ENCODE measurements at places on chromosomes 4 and X.

GRCh38 chrX:110218591-110218990 is 99.3 kb downstream of the AMMECR1 start:
- DNase-seq: no peak

DNA sequence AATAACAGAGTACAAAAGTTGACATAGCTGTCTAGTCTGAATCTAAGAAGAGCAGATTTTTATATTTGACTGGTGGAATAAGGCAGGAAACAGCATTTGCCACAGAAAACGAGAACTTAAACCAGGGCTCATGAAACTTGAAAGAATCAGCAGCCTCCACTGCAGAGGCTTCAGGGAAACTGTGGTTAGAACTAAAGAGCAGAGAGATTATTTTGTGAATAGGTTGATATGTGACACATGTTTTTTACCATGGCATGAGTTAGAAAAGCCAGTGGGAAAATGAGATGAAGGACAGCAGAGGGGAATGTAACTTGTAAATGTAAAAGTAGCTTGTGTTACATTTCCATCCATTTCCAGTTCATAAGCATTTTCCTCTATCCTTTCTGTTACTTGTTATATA is 63.7 kb upstream of the CAMK2D start:
- no peak for DNase-seq

DNA sequence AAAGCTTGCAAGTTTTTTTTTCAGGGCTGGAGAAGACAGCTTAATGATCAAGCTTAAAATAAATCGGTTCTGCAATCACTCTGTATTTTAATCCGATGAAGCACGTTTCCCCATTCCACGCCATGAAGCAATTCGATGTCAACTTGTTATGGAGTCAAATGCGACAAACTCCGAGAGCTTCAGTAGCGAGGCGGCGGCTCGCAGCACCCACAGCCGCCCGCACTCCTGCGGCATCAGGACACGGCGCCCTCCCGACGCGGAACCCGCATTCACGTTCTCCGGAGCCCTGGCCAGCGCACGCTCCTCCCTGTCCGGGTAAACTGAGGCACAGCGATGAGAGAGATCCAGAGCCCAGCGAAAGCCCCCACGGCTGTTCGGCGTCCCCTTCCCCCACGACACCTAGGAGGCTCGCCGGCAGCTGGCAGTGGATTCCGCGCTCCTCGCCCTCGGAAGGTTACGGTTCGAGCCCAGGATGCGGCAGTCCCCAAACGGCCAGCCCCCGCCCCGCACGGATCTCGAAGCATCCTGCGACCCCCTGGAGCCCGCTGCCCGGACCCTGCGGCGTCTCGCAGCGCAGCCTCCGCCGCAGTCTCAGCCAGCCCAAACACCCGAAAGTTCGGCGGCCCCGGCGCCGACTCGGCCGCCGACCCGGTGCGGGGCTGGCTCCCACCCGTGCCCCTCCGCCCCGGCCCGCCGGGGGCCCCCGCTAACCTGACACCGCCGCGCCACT is 507 bp downstream of the MFAP3L start:
- DNase-seq: no peak

- DNase-seq: no peak
Observed at GRCh38 chrX:130793975-130794374, 109.0 kb downstream of the ENOX2 start.

DNA sequence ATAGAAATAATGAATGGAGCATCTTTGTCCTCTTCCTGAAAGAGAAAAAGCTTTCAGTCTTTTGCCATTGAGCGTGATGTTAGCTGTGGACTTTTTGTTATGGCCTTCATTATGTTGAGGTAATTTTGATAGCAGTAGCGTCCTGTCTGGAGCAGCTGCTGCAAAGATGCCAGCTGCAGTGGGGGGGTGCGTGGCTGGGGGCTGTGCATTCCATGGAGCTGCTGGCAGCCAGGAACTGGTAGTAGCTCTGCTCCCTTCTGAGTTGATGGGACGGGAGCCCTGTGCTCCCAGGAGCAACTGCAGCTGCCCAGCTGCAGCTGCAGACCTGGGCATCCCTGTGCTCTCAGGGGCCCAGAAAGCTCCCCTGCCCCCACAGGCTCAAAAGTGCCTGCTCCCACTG is 50.4 kb downstream of the CCDC160 start:
- no peak for DNase-seq

GRCh38 chr4:125739760-125740159 is 425.0 kb downstream of the FAT4 start:
- no peak for DNase-seq

- no peak for DNase-seq
Observed at GRCh38 chr4:189060104-189060503, 880.6 kb upstream of the FRG1 start.

DNA sequence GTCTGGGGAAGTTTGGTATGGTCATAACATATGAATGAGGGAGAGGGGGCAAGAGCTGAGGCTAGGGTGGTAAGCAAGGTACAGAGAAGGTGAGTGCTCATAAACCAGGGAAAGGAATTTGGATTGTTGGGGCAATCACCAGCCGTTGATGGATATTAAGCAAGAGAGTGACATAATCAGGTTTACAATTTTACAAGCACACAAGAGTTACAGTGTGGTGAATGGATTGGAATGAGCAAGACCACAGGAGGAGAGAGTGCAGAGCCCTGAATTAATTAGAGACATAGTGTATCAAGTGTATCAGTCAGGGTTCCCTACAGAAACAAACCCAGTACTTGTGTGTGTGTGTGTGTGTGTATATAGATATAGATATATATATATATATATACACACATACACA is 18.7 kb upstream of the FMR1NB start:
- DNase-seq: no peak

DNA sequence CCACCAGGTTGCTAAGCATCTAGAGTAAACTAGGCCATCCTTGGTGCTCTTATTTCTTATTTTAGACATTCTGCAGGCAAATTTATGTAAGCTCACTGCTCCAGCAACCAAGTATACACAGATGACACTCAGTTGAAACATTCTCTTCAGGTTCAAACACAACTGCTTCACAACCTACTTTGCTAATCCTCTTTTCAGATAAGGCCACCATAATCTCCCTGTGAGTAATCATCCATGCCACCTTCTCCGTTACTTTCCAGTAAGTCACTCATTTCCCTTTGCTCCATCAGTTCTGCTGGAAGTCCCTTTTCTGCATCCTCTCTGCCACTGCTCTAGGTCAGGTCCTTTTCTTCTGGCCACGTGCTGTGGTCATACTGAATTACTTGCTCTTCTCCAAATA is 120.2 kb upstream of the WDFY3 start:
- no peak for DNase-seq

- no peak for DNase-seq
Observed at GRCh38 chr4:114282937-114283336, 303.5 kb upstream of the ARSJ start.

GRCh38 chr4:25635501-25635900 is 20.1 kb upstream of the SLC34A2 start:
- no peak for DNase-seq

- DNase-seq: no peak
Observed at GRCh38 chr4:158652920-158653319, 18.8 kb downstream of the C4orf46 start.

GRCh38 chr4:173380987-173381386 is 10.2 kb downstream of the SAP30 start:
- DNase-seq: no peak

- no peak for DNase-seq
Observed at GRCh38 chr4:68287704-68288392, 42.4 kb upstream of the TMPRSS11B start.

- no peak for DNase-seq
Observed at GRCh38 chr4:41460641-41461040, 77.3 kb upstream of the LIMCH1 start.

GRCh38 chrX:148995661-148996060 is 495.2 kb downstream of the AFF2 start:
- DNase-seq: no peak

DNA sequence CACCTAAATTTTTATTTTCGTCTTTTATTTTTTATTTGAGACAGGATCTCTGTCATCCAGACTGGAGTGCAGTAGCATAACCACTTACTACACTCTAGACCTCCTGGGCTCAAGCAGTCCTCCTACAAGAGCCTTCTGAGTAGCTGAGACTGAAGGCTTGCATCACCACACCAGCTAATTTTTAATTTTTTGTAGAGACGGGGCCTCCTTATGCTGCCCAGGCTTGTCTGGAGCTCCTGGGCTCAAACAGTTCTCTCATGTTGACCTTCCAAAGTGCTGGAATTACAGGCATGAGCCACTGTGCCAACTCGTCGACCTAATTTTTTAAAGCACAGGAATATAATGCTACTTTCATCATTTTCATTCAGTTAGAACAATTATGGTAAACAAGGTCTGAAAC is 405.4 kb downstream of the AR start:
- no peak for DNase-seq

GRCh38 chrX:45591650-45592049 is 391.0 kb upstream of the DIPK2B start:
- DNase-seq: no peak

- no peak for DNase-seq
Observed at GRCh38 chrX:48493890-48494364, 14.9 kb upstream of the PORCN start.

DNA sequence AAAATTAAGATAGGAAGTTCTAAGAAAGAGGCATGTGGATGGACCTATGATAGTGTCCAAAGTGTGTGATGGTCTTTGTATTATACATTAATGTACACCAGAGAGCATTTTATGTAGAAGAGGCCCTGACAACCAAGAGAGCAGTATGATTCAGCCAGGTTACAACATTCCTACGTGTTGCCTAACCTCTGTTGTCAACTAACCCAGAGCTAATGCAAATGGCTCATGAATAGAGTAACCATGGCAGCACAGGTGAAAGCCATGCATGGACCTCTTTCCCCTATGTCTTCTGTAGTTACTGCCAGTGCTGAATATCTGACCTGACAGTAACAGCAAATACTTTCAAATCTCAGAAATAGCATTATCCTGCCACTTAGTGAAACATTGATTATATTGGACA is 255.6 kb downstream of the NDST4 start:
- no peak for DNase-seq

GRCh38 chr4:18536428-18536827 is 514.9 kb upstream of the LCORL start:
- no peak for DNase-seq

DNA sequence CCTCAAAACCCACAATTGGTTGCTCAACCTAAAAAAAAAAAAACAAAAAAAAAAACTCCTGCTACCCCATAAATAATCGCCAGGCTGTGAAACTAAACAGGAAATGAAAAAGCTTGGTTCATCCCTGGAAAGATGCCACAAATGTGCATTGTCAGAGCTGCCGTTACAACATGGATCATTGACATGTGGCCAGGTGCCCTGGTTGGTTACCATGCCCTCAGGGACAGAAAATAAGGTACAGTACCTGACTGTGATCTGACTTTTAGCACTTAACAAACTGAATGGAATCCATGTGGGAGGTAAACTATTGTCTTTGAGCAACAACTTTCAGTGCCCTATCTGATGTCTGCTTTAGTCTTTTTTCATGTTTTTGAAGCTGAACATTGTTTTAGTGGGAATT is 118.0 kb upstream of the RPL34 start:
- DNase-seq: no peak

GRCh38 chr4:168451744-168452390 is 28.4 kb downstream of the DDX60L start:
- DNase-seq: no peak

- no peak for DNase-seq
Observed at GRCh38 chr4:14726877-14727361, 275.4 kb upstream of the CPEB2 start.

GRCh38 chr4:99324979-99325378 is 3.8 kb upstream of the ADH1B start:
- DNase-seq: no peak

GRCh38 chr4:147727476-147728028 is 4.3 kb upstream of the ARHGAP10 start:
- no peak for DNase-seq

DNA sequence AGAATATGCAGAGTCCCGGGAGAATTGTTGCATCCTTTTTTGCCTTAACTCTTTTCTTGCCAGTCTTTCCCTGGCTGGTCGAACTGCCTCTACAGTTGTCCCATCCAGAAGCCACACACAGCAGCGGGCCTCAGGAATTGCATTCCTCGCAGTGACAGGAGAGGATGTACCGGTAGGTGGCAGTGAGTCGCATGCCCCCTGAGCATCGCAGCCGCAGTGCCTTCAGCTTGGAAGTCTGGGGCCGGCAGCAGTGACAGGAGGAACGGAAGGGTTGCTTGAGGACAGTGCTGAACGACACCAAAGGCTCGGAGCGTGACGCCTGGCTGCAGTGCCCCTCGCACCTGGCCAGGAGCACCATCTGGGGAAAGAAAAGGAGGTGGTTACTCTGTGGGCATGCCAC is 23.5 kb downstream of the NDP start:
- no peak for DNase-seq

- DNase-seq: no peak
Observed at GRCh38 chrX:115940348-115940747, 230.2 kb upstream of the AGTR2 start.

GRCh38 chr4:108345862-108346817 is 177.4 kb upstream of the LEF1 start:
- DNase-seq: no peak

GRCh38 chr4:147430111-147430510 is 50.8 kb upstream of the EDNRA start:
- no peak for DNase-seq

DNA sequence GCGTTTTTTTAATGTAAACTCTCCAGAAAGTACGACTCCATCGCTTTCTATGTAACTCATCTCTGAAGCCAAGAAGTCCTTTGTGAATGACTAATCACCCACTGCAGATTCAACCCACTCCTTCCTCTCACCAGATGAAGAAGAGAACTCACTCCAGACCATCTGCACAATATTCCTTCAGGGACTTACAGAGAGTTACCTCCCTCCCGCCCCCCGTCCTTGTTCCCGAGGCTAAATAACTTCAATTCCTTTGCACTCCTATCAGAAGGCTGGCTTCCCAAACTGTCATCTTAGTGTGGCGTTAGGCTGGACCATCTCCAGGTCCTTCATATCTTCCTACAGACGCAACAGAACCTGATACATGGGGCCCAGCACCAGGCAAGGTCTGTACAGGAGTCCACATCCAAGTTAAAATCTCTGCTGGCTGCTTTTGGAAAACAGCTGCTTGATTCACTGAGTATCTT is 82.4 kb downstream of the AFAP1 start:
- DNase-seq: no peak

DNA sequence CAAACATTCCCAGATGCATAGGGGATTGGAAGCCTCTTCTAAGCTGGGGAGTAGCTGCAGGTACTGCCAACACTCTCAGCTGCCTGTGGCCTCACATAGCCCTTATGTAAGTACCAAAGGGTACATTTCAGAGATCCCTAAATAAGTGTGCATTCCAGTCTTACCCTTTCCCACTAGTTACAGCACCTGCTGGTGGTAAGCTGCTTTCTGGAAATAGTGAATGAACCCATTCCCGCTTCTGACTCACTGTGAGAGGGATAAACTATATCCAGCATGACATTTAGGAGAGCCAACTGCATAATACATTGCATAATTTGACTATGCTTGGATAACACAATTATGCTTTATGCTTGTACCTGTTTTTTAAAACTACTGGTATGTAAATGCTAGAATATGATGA is 149.0 kb downstream of the FAM13A start:
- DNase-seq: no peak

DNA sequence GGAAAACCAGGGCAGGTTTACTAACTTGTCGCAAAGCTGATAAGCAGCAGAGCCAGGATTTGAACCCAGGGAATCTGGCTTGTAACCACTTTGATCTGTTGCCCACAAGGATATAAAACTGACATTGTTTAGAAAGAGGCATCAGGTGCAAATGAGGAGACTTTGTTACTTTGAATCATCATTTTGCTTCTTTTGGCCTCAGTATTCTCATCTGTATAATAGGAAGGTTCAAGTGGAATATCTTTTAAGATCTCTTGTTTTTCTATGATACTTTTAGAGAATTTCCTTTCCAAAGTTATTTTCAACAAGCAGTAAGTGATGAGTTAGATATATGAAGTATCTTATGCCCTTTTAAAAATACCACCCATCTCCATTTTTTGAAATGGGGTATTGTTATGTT is 57.8 kb upstream of the NAP1L5 start:
- DNase-seq: no peak

Data from stimulated activated CD8-positive, alpha-beta memory T cell treated with anti-CD3 and anti-CD28 coated beads, Interleukin-2, amount 100 ng/mL, for 1 hour (primary cell).